ENCODE measurements at places on chromosomes 11 and 22. TPM values are rescaled to one million over a fixed set of nuclear protein-coding genes. Genes with fewer than 3 reads are reported as not detected.

The PHF21B gene
- 0.72 TPM for total RNA-seq

The IGLL1 gene
- not detected for total RNA-seq

DNA sequence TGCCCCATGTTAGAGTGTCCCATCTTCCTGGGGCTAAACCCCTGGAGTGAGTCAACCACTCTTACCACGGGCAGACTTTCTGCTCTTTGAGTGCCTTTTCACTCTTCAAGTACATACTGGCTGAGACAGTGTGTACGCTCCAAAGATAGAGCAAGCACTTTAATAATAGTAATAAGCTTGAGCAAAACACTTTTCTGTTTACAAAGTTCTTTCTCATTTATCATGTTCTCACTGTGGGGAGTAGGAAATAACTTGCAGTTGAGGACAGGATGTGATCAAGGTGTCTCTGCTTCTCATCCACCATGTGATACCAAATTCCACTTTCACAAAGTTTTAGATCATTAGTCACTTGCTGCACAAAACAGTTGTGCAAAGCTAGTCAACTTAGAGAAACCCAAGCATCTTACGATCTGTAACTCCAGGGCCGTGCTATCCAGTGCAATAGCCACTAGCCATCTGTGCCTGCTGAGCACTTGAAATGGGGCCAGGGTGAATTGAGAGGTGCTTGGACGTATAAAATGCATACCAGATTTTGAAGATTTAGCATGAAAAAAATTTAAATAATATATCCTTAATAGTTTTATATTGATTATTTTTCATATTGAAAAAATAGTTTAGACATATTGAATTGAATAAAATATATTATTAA, 135.3 kb downstream of the KIF18A start:
- DNase-seq: no peak

GRCh38 chr11:102157219-102157618, 47.0 kb downstream of the YAP1 start:
- DNase-seq: no peak

- DNase-seq: no peak
These were observed 42.6 kb upstream of the SMCO4 start for GRCh38 chr11:93585758-93586157.

DNA sequence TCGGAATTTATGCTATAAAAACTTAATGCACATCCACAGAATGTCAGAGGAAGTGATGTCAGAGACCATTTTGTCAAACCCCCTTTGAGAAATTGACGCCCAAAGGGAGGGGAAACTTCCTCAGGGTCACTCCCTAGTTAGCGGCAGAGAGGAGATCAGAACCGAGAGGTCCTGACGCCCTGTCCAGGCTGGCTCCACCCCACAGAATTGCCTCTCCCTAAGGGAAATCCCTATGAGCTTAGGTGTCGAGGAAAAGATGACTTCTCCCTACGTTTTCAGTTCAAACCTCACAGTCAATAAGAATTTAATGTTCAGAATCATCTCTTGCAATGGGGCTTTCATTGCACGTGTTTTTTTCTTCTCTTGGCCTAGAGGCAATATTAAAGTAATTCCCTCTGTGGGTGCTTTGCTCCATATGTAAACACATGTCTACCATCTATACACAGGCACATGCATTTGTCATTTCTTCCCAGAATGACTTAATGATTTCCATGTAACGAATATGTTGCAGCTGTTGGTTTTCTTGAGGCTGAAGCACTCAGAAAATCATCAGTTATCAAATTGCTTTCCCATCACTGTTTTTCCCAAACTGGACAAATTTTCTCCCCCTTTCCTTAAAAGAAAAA, 148.7 kb upstream of the TIMP3 start:
- DNase-seq: no peak

GRCh38 chr11:46480909-46481308, 89.3 kb upstream of the CHRM4 start:
- no peak for DNase-seq

DNA sequence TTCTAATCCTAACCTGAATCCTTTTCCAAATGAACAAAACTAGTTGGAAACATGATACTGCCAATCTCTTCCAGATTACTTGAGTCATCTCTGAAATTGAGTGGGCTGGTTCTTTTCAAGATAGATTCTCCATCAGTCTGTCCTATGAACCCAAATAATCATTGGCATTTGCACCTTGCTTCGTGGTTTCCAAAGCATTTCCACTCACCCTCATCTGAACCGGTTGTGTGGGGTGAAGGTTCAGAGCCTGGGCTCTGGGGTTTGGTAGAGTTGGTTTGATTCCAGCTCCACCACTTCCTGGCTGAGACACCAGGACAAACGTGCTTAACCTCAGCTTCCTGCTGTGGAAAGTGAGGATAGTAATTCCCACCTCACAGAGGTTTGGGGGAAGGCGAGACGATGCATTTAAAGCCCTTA, 206.4 kb upstream of the E2F8 start:
- DNase-seq: no peak

- no peak for DNase-seq
These were observed 51.7 kb downstream of the PITPNB start for GRCh38 chr22:27867085-27867952.

DNA sequence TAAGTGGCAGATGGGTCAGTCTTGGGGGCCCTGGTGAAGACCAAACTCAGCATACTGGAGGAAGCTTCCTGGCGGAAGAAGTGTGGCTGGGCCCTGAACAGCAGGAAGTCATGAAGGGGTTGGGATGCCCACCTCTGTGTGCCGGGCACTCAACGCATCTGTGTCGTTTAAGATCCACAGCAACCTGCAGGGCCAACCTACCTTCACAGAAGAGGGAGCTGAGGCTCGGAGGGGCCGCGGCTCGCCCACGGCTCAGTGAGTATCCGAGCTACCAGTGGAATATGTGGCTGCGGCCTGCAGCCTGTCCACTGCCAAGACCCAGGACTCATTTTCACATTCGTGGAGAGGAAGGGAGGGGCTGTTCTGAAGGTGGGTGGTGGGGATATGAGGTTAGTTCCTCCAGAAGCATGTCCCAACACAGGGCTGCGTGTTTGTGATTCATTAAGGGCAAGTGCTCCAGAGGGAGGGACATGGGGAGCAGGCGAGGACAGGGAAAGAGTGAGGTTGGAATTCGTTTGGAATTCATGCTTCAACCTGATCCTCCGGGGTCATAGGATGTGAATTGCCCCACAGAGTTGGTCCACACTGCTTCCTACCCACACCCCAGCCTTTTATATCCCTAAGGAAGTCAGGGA, 99.6 kb downstream of the MPPED1 start:
- no peak for DNase-seq

Data from activated T-cell treated with anti-CD3 and anti-CD28 coated beads, Interleukin-2, amount 50 U/mL, for 72 hours (primary cell).